ENCODE measurements at places on chromosomes 2 and 18. TPM values are rescaled to one million over a fixed set of nuclear protein-coding genes. Genes with fewer than 3 reads are reported as not detected.

DNA sequence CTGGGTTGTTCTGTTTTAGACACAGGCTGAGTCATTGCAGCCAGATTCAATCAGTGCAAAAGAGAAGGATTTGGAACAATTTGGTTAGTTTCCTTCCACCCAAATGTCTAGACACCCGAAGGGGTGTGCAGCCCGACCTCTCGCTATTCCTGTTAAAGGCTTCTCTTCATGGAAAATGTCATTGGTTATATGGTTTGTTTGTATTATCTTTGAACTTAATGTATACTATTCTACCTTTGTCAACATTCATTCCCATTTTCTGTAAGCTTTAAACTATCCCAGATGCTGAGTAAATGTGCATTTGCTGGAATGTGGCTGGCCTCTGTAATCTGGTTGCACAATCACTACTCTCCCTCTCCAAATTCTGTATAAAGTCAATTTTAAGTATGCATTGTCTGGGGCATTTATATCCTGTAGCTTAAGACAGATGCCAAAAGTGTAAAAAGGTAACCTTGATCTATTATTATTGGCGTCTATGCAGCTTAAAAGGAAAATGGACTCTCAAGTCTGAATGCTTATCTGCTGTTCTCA lies 80.4 kb upstream of the RND3 start:
- no peaks in the 10 kb centered on the region for H3K36me3 ChIP-seq
- H3K4me3 ChIP-seq: no peak overlapping the region
- H3K27ac ChIP-seq: no peak overlapping the region

DNA sequence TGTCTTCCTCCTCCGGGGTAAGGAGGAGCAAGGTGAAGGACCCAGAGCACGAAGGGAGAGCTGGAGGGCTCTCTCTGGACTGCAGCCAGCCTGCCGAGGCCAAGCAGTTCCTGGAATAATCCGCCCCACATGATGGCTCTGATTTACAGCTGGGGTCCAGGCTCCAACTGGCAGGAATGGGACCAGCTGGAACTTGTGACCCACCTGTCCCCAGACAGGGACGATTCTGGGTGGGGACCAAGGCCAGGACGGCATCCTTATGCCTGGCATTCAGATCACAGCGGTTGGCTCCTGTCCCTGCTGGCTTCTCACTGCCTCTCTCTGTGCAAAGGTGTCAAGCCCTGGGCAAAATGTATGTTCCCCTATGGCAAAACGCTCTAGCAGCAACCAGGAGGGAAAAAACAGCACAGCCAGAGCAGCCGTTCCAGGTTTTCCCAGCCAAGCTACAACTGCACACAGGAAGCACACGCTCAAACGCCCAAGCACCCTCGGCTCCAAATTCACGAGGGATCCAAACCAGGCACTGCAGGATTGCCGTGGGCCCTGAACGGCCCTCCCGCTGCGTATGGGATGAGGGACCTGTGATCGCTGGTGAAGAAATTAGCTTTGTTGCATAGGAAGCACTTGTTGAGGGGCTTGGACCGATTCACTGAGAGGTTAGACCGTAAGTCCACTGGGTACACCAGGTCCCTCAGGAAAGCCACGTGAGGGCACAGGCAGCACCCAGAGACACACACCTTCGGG lies 35.8 kb downstream of the FAM178B start:
- no peak overlapping the region for H3K27ac ChIP-seq
- peaks cover 51% of the 10 kb centered on the region for H3K4me1 ChIP-seq
- peak; percentile 79 for DNase-seq
- no peaks in the 10 kb centered on the region for H3K36me3 ChIP-seq
- no peaks in the 10 kb centered on the region for H3K27me3 ChIP-seq

- H3K4me3 ChIP-seq: no peak overlapping the region
- no peak for DNase-seq
- H3K4me1 ChIP-seq: no peaks in the 10 kb centered on the region
- no peak overlapping the region for H3K27ac ChIP-seq
- no peaks in the 10 kb centered on the region for H3K36me3 ChIP-seq
- H3K27me3 ChIP-seq: no peaks in the 10 kb centered on the region
Observed at GRCh38 chr18:49544362-49544761, 17.5 kb upstream of the LIPG start.

GRCh38 chr2:54981385-54981784 lies 68.9 kb downstream of the RTN4 start:
- no peak for DNase-seq
- H3K27me3 ChIP-seq: no peaks in the 10 kb centered on the region
- peaks cover 60% of the 10 kb centered on the region for H3K4me1 ChIP-seq
- no peak overlapping the region for H3K27ac ChIP-seq
- H3K4me3 ChIP-seq: no peak overlapping the region

- H3K27ac ChIP-seq: no peak overlapping the region
- DNase-seq: no peak
- no peaks in the 10 kb centered on the region for H3K4me1 ChIP-seq
- H3K36me3 ChIP-seq: no peaks in the 10 kb centered on the region
Observed at GRCh38 chr2:26412091-26412673, 10.5 kb downstream of the DRC1 start.

- H3K36me3 ChIP-seq: no peaks in the 10 kb centered on the region
- no peak for DNase-seq
- H3K27ac ChIP-seq: no peak overlapping the region
- no peaks in the 10 kb centered on the region for H3K27me3 ChIP-seq
Observed at GRCh38 chr2:30655660-30656059, 151.6 kb downstream of the CAPN13 start.

DNA sequence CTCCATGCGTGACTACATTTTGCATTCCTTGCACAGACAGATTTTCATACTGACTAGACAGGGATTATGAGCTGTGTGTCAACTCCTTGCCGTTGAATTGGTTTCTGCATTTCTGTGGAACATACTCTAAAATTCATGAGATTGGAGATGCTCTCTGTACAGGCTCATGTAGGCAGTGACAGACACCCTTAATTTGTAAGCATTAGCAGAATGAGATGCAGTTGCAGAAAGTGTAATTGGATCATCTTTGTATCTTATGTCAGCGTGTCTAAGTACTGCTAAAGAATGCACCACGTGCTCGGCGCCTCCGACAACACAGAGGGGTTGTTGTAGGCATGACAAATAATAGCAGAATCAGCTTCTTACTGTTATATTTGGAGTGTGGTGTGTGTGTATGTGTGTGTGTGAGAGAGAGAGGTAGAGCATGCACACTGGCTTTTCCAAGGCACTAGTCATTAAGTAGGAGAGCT lies 212.4 kb downstream of the CMPK2 start:
- H3K4me3 ChIP-seq: no peak overlapping the region
- no peaks in the 10 kb centered on the region for H3K4me1 ChIP-seq
- no peaks in the 10 kb centered on the region for H3K36me3 ChIP-seq
- H3K27me3 ChIP-seq: no peaks in the 10 kb centered on the region
- no peak overlapping the region for H3K27ac ChIP-seq

- no peaks in the 10 kb centered on the region for H3K36me3 ChIP-seq
- DNase-seq: no peak
- no peaks in the 10 kb centered on the region for H3K4me1 ChIP-seq
- no peaks in the 10 kb centered on the region for H3K27me3 ChIP-seq
Observed at GRCh38 chr2:37544591-37545031, 126.8 kb downstream of the CDC42EP3 start.

- H3K4me3 ChIP-seq: no peak overlapping the region
- DNase-seq: no peak
- no peaks in the 10 kb centered on the region for H3K4me1 ChIP-seq
Observed at GRCh38 chr18:75060185-75060584, 148.8 kb downstream of the PTGR3 start.

DNA sequence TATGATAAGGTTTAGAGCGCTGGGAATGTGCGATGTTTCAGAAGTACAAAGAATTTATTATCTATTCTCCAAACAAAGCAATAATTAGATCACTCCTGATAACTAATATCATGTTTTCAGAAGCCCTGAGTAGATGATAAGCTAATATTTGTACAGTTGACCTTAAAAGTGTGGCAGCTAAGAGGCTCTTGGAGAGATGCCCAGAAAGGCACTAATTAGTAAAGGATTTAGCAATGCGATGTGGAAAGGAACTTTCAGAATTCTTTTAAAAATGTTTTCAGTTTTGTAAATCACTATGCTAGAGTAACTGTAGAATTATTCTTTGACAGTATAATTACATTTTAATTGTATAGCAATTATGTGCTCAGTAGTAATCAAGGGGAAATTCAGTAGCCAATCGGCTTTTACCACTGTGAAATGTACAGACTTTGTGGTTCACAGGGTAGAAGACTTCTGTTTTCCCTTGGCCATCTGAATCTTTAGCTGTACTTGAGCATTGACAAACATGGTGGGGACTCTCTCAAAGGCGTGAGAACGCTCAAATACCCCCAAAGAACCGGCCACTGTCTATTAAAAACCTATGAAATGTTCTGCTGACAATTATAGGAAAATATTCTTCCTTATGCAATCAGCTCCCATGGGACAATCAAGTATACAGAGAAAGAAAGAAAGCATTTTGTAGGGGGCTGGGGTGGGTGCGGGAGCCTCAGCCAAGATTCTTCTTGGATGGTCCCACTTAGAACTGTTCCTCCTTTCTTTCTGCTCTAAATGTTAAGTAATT lies 262.8 kb upstream of the AGAP1 start:
- H3K4me3 ChIP-seq: no peak overlapping the region
- DNase-seq: no peak
- no peaks in the 10 kb centered on the region for H3K36me3 ChIP-seq
- H3K27me3 ChIP-seq: no peaks in the 10 kb centered on the region

DNA sequence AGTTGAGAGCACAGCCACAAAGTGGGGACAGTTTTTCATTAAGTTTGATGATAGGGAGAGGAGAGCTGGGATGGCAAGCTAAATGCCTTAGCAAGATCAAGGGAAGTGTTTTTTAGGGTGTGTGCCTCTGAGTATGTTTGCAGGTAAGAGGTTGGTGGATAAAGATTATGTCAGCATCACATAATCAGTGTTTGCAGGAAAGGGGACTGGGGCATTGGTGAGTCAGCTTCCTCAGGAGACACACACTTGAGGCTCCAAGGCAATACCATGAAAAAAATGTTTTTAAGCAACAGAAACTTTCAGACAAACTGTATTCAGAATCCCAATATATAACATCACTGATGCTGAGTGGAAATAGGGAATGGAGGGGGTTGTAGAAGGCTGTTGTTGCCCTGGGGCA lies 25.4 kb upstream of the DTNB start:
- no peaks in the 10 kb centered on the region for H3K27me3 ChIP-seq
- H3K36me3 ChIP-seq: no peaks in the 10 kb centered on the region
- no peaks in the 10 kb centered on the region for H3K4me1 ChIP-seq
- no peak overlapping the region for H3K27ac ChIP-seq

DNA sequence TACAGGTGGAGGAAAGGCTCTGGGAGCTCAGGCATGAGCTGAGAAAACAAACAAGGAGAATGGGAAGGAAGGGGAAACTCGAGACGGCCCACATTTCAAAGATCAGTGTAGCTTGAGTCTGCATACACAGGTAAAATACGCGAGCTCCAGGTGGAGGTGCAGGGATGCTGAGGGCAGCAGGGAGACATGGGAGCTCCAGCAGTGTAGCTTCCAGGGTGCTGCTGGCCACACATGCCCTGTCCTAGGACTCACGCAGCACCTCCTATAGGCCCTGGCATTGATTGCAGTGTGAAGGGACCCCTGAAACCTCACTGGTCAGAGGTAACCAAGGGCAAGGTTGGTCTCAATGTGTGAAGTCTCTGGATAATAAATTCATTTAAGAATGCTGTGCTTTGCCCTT lies 362.8 kb upstream of the HS6ST1 start:
- no peaks in the 10 kb centered on the region for H3K36me3 ChIP-seq
- no peak overlapping the region for H3K4me3 ChIP-seq
- no peaks in the 10 kb centered on the region for H3K27me3 ChIP-seq
- no peak overlapping the region for H3K27ac ChIP-seq

DNA sequence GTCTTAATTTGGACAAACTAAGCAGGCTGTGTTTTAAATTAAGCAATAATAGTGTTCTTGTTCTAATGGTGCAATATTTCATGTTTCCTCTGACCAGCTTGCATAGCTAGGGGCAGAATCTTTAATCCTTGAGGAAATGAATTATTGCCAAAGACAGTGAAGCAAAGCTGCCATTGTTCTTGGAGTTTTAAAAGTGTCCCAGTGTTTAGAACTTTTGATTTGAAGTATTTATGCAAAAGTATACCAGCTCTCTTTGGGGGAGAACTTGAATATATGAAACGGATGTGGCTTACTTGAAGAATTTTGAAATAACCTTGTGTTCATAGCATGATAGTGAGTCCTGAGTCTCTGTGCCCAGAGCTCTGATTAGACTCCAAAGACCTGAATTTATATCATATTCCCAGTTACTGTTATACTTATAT lies 33.4 kb downstream of the ITGA6 start:
- H3K27me3 ChIP-seq: peaks cover 18% of the 10 kb centered on the region
- H3K36me3 ChIP-seq: no peaks in the 10 kb centered on the region
- H3K27ac ChIP-seq: no peak overlapping the region
- no peak for DNase-seq
- H3K4me1 ChIP-seq: no peaks in the 10 kb centered on the region
- H3K4me3 ChIP-seq: no peak overlapping the region

DNA sequence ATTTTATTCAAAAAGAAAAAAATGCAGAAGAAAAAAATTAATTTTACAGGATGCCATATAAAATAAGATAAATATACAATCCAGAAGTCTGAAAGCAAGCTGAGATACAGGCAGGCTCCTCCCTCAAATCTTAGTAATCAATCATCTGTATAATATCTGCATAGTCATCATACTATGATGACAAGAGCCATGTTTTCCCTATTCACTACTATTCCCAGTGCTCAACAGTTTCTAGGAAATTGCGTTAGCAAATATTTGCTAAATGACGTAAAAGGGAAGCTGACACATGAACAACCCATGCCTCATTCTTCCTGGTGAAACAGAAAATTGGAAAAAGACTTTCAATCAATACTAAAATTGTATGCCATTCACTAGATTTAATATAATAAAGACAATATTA lies 793.2 kb downstream of the SUCLG1 start:
- DNase-seq: no peak
- no peak overlapping the region for H3K27ac ChIP-seq
- no peaks in the 10 kb centered on the region for H3K27me3 ChIP-seq
- H3K36me3 ChIP-seq: no peaks in the 10 kb centered on the region

DNA sequence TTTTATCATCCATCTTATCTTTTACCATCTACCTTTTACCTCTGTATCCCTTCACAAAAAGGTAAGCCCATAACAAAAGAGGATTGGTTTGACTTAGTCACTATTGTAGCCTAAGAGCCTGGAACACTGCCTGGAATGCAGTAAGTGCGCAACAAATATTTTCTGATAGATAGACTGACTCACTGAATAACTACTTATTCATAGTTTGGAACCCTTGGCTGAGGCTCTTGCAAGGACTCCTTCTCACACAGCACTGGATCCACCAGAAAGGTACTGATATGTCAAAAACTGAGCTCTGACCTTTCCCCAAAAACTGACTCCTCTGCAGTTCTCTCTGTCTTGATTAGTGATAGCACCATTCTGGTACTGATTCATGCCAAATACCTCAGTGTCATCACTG lies 426.7 kb downstream of the SETBP1 start:
- no peak overlapping the region for H3K4me3 ChIP-seq
- no peaks in the 10 kb centered on the region for H3K27me3 ChIP-seq
- no peak overlapping the region for H3K27ac ChIP-seq
- H3K4me1 ChIP-seq: peaks cover 11% of the 10 kb centered on the region
- H3K36me3 ChIP-seq: no peaks in the 10 kb centered on the region

- no peaks in the 10 kb centered on the region for H3K4me1 ChIP-seq
- H3K36me3 ChIP-seq: peaks cover 13% of the 10 kb centered on the region
- H3K27ac ChIP-seq: no peak overlapping the region
- peaks cover 55% of the 10 kb centered on the region for H3K27me3 ChIP-seq
- no peak overlapping the region for H3K4me3 ChIP-seq
- DNase-seq: no peak
Observed at GRCh38 chr2:74501335-74502071, 2.1 kb upstream of the LBX2 start.

The HNMT gene
- total RNA-seq: 62.4 TPM

The CAPN14 gene
- 0.16 TPM for total RNA-seq

The ASNSD1 gene
- total RNA-seq: 44.1 TPM

The CNGA3 gene
- total RNA-seq: 3.6 TPM

The DPY30 gene
- 67.2 TPM for total RNA-seq

The SPP2 gene
- not detected for total RNA-seq

The TRABD2A gene
- 3.6 TPM for total RNA-seq

The CHRNG gene
- not detected for total RNA-seq
